ENCODE measurements at places on chromosomes 3 and 15. TPM values are rescaled to one million over a fixed set of nuclear protein-coding genes. Genes with fewer than 3 reads are reported as not detected.

DNA sequence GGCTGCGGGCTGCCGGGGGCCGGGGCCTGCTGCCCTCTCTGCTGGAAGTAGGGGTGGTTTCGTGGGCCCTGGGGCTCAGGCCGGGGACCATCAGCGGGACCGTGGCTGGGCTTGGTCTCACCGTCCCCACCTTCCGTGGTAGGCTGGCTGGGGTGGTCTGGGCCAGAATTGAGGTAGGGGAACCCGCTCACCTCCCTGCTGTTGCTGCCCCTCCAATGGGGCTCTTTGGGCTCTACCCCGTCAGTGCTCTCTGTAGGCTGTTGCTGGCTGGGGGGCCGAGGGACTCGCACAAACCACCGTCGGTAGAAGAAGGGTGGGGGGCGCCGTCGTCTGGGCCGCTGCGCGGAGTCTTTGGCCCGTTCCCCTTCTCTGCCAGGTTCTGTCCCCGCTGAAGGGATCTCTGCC lies 23.4 kb downstream of the RGMA start:
- no peak for DNase-seq

DNA sequence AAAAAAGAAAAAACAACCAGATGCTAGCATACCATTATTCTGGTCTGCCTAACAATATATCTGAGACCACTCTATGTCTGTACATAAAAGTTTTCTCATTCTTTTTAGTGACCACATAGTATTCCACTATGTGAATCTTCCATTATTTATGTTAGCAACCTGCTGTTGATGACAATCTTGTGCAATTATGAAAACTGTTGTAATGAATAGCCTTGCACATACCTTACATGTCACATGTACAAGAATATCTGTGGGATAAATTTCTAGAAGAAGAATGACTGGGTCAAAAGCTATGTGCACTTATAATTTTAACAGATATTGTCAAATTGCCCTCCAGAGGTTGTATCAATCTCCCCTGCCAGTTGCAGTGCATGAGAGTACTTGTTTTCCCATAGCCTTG lies 62.5 kb downstream of the ARHGAP31 start:
- DNase-seq: no peak

- DNase-seq: no peak
Observed at GRCh38 chr15:82132742-82133141, 86.9 kb upstream of the MEX3B start.

- peak; percentile 5 for DNase-seq
Observed at GRCh38 chr3:149936812-149937230, 33.9 kb downstream of the PFN2 start.

DNA sequence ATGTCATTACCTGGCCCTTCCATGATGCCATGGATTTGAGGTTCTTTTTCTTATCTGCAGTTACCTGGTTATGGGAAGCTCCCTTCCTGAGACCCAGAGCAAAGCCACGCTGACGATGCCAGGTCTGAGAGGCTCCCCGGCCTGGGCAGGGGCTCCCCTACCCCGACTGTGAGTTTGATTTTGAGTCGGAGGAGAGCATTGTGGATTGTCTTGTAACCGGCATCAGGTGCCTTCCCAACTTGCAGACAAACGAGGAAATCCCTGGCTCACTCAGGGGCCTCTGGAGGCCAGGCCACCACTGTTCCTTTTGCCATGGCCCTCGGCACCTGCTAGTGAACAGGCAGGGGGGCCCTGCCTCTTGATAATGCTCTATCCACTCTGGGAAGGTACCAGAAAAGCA lies 151.4 kb downstream of the ATP10A start:
- no peak for DNase-seq

GRCh38 chr3:81289676-81290075 lies 471.8 kb downstream of the GBE1 start:
- DNase-seq: peak; percentile 13

Gene PAQR5
- total RNA-seq: 0.07 TPM

Gene KLF15
- 2.3 TPM for total RNA-seq

Gene SLC2A2
- not detected for total RNA-seq

Gene DTWD1
- total RNA-seq: 18.5 TPM

All from pulmonary artery endothelial cell (primary cell).